Activated naive CD4-positive, alpha-beta T cell treated with anti-CD3 and anti-CD28 coated beads, Interleukin-2, amount 50 U/mL, for 72 hours (primary cell): ENCODE measurements at places on chromosomes 4 and X.

- DNase-seq, result no peak
These were observed 49.1 kb downstream of the RASGEF1B start for GRCh38 chr4:81422595-81422994.

DNA sequence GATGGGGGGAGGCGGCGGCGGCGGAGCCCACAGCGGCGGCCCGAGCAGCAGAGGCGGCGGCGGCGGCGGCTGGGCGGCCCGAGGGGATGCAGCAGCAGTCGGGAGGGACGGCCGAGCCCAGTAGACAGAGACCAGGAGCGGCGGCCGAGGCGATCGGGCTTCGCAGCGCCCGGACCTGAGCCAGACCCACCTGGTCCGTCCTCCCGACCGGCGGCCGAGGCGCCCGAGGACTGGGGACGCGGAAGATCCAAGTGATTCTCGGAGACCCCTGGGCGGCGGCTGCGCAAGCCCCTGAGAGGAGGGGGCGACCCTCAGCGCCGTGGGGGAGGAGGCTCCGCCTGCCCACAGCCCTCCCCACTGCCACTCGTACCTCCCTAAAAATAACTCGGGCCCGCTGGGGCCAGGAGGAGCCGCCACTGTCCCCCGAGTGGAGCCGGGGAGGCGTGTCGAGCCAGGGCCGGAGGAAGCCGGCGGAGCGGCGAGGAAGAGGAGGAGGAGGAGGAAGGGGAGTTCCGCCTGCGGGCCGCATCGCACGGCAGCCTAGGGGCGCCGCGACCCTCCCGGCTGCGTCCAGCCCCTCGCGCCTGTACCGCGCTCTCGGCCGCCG lies 608 bp downstream of the RAPGEF2 start:
- peak; percentile 66 for DNase-seq

- no peak for DNase-seq
These were observed 24.5 kb upstream of the WDR1 start for GRCh38 chr4:10140866-10141759.

DNA sequence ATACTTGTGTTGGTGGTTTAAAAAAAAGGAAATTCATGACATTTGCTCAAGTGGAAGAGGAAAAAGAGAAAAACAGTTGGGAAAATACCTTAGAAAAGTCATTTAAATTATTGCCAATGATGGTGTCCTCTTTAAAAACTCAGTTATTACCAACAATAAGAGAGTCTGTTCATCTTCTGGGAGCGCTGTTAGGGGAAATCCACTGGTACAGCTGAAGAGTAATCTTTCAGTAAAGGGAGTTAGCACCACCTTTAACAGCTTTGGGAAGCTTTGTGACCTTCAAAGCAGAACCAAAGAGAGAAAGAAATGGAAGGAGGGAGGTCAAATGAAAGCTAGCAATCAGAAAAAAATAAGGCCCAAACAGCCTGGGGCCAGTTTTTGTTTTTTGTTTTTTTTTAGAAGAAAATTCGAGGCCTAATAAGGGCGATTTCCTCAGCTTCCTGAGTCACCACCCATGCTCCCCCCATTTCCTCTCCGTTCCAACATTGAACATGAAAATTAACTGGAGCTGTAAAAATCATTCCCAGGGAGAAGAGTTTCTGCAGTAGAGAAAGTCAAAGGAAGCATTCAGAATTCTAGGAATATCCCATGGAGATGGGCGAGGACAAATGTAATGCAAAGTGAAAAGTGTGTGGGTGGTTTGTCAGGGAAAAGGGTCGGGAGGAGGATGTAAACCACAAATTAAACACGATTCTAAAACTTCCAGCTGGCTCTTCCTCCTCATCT lies 115.1 kb downstream of the SH3KBP1 start:
- DNase-seq, result no peak

- no peak for DNase-seq
These were observed 716.1 kb upstream of the INTU start for GRCh38 chr4:126916626-126917140.

DNA sequence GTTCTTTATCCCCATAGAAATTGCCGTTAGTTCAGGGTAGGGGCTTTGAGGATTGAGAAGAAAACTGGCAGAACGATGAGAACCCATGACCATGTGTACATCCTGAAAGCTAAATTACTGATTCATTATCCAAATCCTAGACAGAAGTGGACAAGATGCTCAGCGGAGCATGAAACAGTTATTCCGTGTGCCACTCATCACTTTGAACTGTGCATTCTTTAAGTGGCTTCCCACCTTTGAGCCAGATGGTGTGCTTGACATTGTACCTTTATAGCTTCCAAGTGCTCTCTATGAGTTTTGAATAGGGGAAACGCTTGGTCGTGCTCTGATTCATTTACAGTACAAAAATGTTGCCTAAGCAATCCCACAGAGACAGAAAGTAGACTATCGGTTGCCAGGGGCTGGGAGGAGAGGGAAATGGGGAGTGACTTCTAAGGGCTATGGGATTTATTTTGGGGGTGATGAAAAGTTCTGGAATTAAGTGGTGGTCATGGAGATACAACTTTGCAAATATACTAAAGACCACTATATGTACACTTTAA lies 100.0 kb downstream of the DOCK11 start:
- no peak for DNase-seq

- DNase-seq, result no peak
These were observed 18.0 kb downstream of the DGKQ start for GRCh38 chr4:955161-955921.

- DNase-seq, result no peak
These were observed 42.1 kb upstream of the PDGFC start for GRCh38 chr4:157013656-157014055.

DNA sequence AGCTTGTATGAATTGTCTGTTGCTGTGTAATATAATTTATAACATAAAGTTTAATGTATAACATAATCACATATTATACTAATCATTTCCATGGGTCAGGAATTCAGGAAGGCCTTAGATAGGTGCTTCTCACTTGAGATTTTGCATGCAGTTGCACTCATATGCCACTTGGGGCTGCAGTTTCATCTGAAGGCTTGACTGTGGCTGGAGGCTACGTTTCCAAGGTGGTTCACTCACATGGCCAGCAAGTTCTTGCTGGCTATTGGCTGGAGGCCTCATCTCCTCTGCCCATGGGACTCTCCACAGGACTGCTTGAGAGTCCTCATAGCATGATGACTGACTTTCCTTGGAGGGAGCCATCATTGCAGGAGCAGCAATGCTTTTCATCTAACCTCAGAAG lies 53.4 kb upstream of the STX18 start:
- no peak for DNase-seq

- DNase-seq, result no peak
These were observed 75.9 kb upstream of the UCP1 start for GRCh38 chr4:140644470-140645185.

DNA sequence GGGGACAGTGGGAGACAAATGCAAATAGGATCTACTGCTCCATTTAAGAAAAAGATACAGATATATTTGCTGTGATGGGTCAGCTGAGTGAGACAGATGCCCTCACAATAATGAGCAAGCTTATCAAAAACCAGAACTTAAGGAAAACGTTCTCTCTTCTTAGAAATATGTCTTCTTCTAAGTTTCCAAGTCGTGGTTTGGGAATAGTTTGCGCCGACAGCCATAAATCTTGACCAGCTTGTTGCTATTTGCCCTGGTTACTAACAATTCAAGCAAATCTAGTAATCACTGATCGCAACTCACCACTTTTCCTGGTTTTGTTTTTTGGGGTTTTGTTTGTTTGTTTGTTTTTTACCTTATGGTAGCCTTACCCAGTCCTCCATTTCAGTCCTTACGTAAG lies 67.6 kb upstream of the GUCY1A1 start:
- DNase-seq, result no peak

DNA sequence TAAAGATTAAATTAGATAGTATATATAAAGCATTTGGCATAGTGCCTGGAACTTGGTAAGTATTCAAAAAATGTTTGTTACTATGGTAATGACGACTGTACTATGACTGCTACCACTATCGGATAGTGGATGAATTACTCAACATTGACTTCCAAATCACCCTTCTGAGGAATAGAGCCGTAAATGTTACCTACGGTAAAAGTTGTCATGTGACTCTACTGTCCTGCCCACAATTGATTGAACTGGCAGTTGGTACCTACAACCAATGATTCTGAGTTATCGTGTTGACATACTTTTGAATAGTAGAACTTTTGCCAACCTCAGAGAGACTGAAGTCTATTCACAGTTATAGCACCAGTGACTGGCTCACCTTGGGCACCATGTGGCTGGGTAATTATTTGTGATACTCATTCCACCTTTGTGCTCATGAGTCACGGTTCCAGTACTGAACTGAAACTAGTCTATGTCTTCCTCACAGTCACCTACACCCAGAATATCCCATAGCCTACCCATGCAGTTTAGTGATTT lies 185.5 kb upstream of the PITX2 start:
- no peak for DNase-seq

DNA sequence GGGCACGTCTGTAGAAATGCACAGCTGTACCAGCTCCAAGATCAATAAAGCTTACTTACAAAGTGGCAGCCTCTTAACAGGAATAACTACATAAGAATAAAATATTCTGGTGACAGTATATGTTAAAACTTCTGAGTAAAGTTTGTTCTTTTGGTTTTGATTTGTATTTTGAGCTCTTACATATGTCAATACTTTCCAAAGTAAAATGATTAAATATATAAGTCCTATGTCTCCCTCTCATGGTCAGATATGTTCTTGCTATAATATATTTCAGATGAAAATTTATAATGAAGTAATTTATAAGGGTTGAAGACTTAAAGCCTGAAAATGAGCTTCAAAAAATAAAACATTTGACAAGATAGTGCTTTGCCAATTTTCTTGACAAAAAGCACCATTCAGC lies 254.4 kb downstream of the NPFFR2 start:
- no peak for DNase-seq

GRCh38 chrX:16487620-16488385 lies 162.2 kb upstream of the S100G start:
- DNase-seq, result no peak
